Left colon (tissue), 2 donors: ENCODE measurements at places on chromosomes 5 and 9. TPM values are rescaled to one million over a fixed set of nuclear protein-coding genes. Genes with fewer than 3 reads are reported as not detected.

ITGA1 gene
- 47.0 TPM for total RNA-seq

AIF1L gene
- total RNA-seq: 3.7 TPM

BRIX1 gene
- total RNA-seq: 11.2 TPM

IL33 gene
- total RNA-seq: 5.3 TPM

SPINK6 gene
- not detected for total RNA-seq

GRCh38 chr5:6484446-6484845 is 35.8 kb downstream of the UBE2QL1 start:
- DNase-seq: no peak

GRCh38 chr9:14670718-14671117 is 22.5 kb downstream of the ZDHHC21 start:
- DNase-seq: no peak

GRCh38 chr5:1553539-1554409 is 30.0 kb upstream of the LPCAT1 start:
- no peak for DNase-seq

DNA sequence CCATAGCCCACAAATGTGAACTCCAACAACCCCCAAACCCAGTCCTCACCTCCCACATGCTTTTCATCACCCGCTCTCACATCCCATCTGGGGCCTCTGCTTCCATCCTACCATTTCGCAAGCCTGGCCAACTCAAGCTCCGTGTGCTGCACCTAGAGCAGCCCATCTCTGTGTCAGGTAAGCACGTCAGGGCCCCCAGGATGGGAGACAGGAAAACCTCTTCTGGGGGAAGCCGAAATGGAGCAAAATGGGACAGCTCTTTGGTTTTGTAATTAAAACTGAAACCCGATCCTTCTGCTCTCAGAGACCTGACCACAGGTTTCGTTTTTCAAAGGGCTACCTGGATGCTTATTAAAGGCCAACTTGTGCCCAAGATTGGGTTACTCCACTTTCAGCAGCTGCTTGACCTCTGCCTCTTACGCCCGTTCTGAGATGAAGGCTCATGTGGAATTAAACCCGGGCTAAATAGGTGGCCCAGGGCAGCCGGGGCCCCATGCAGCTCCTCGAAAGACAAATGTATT is 287.7 kb downstream of the SLIT3 start:
- no peak for DNase-seq

DNA sequence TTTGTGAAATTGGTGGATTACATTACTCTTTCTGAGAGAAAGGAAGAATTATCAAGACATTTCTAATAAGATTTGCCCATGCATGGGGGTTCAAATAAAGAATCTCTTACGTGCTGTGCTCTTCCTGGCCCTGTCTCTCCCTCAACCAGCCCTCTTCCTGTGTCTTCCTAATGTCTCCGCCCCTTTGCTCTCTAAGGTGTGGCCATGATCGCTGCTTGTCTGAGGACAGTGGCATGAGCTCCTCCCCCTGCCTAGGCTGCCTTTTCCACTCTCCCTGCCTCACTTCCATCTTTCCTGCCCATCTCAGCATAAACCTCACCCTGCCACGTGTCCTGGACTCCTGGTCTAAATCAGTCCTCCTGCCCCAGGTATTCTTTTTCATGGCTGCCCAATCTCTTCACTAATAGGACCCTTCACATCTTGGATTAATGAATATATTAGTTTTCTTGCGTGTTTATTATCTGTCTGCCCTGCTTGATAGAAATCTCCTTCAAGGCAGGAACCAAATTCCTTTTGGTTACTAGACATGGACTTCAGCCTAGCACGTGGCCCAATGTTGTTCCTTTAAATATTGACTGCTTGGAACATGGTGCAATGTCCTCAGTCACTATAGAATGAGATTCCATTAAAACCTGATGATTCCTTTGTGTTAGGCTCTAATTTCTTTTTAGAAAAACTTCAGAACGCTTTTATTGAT is 122.3 kb downstream of the MTRR start:
- no peak for DNase-seq
